ENCODE measurements at places on chromosomes 13 and 19.
A peak's percentile ranks its signal among the peaks of the same experiment; 100 is the strongest.

GRCh38 chr13:48749699-48750473 lies 96.2 kb downstream of the CYSLTR2 start:
- DNase-seq, result no peak

- no peak for DNase-seq
Observed at GRCh38 chr13:48593536-48593935, 60.2 kb upstream of the CYSLTR2 start.

DNA sequence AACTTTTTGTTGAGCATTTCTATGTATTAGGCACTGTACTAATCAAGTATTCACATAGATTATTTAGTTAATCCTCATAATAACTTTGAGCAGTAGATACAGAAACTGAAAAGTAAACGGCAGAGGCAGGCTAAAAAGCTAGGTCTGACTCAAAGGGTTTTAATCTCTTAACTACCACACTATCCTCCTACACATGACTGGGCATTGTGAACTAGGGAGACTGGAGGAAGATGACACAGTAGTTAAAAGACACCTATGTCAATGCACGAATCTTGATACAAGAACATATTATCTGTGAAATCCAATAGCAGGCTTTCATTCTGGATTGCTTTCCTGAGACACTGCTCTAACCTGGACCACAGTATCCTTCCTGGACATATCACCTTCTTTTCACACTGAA lies 36.3 kb downstream of the MICU2 start:
- DNase-seq, result peak; percentile 12

GRCh38 chr13:31920727-31921100 lies 110.9 kb upstream of the FRY start:
- DNase-seq, result no peak

DNA sequence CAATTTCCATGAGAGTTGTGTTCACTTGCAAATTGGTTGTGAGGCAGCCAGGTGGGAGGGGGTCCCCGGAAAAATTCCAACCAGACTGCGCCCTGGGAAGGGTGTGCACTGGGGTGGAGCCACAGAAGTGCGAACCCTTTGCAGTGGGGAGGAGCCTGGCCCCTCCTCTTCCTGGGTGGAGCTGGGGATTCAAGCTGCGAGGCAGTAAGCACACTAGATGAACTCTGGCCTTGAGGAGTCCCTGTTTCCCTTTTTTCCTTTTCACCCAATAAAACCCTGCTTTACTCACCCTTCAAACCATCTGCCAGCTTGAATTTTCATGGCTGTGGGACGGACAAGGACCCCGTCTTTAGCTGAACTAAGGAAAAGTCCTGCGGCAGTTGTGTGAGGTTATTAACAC lies 31.0 kb upstream of the MBNL2 start:
- DNase-seq, result peak; percentile 17

- DNase-seq, result no peak
Observed at GRCh38 chr13:30884543-30884942, 21.5 kb upstream of the MEDAG start.

GRCh38 chr19:2112516-2113320 lies 16.0 kb downstream of the IZUMO4 start:
- no peak for DNase-seq

- no peak for DNase-seq
Observed at GRCh38 chr19:15123900-15124299, 16.7 kb downstream of the SYDE1 start.

- no peak for DNase-seq
Observed at GRCh38 chr13:79267560-79267959, 138.5 kb downstream of the RBM26 start.

DNA sequence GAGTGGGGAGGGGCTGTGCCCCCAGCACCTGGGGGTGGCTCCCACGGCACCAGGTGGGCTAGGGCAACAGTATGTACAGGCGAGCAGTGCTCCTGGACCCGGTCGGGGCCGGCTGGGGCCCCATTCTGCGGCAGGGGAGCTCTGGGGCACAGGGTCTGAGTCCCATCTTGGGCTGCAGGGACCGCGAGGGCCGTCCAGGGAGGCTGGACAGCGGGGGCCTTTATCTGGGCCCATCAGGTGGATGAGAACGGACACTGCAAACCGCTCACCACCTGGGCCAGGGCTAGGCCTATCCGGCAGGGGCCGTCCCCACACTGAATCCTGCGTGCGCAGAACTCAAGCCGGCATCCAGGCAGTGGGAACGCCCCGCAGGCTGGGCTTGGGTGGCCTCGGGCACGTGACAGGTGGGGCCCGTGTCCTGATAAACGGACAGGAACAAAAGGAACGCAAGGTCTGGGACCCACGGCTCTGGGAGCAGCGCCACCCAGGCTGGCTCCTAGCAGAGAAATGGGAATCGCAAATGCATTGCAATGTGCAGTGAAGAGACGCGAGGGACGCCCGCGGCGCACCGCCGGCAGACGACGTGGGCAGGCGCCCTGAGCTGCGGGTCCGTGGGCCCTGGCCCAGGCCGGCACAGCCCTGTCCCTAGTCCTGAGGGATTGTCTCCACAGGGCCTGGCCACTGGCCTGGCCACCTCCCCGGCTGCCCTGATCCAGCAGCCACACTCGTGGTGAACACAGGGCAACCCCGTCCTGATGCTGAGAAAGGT lies 29.7 kb downstream of the BTBD2 start:
- DNase-seq, result no peak

DNA sequence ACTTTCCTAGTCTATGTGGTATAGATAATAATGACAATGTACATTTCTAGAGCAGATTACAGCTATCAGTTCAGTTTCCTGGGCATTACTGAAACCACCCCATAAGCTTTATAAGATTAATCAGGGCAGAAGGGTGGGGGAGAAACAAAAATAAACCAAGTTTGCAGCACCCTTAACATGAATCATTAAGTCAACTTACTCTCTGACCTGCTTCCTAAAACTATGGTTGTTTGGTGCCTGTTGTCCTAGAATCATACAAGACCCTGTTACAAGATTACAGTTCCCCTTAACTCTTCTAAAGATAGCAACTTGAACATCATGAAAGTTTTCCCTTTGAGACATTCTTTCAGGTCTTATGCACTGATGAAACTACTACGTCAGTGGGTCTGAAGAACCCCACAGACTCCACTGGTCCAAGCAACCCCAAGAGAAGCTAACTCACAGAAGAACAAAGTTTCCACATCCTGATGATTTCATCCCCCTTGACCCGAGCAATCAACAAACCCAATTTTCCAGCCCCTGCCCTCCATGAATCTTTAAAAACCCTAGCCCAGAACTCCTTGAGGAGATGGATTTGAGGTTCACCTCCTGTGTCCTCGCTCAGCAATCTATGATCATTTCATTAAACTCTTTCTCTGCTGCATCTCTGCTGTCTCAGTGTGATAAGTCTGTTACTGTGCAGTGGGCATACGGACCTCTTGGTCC lies 336.5 kb downstream of the FOXO1 start:
- DNase-seq, result no peak

DNA sequence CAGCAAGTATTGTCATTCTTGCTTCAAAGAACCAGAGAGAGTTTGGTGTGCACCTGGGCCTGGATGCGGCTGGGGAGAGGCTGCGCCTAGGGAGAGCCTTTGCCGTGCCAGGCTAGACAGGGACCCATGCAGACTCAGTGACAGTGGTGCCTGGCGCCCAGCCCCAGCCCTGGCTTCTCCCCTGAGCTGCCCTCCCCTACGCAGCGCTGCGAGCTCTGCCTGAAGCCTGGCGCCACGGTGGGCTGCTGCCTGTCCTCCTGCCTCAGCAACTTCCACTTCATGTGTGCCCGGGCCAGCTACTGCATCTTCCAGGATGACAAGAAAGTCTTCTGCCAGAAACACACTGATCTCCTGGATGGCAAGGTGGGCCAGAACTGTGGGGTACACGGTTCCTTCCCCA lies 12.0 kb downstream of the KMT2B start:
- no peak for DNase-seq
